ENCODE measurements at places on chromosomes 7 and 10. TPM values are rescaled to one million over a fixed set of nuclear protein-coding genes. Genes with fewer than 3 reads are reported as not detected.

DNA sequence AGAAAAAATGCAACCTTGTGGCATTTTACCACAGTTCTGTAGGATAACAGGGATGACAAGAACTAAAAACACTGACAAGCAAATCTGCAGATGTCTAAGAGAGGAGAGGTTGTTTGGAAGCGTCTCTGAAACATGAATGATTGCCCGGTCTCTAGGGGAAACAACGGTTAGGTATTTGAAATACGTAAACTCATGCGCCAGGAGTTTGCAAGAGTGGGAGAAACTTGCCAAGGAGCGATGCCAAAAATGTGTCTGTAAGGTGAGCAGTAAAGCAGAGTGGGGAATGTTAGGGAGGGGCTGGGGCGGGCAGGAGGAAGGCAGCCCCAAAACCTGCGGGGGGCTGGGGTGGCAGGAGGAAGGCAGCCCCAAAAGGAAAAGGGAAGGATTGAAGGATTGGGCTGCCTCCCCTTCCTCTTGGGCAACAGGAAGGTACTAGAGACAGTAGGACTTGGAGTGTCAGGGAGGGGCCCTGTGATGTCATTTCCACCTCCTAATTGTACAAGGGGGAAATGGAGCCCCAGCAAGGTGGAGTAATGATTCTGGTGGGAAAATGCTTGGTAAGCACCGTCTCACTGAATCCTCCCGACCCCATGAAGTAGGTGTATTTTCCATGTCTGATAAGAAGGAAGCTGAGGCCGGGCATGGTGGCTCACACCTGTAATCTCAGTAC is 33.2 kb upstream of the PLEKHA1 start:
- DNase-seq = no peak

GRCh38 chr10:88986549-88987242 is 3.9 kb upstream of the FAS start:
- DNase-seq = no peak

- DNase-seq = no peak
These were observed 15.2 kb downstream of the CACNA2D1 start for GRCh38 chr7:82428186-82428961.

Gene BUD23
- 133 TPM for total RNA-seq

- no peak for DNase-seq
These were observed 460.2 kb downstream of the GRM8 start for GRCh38 chr7:126792521-126792920.

DNA sequence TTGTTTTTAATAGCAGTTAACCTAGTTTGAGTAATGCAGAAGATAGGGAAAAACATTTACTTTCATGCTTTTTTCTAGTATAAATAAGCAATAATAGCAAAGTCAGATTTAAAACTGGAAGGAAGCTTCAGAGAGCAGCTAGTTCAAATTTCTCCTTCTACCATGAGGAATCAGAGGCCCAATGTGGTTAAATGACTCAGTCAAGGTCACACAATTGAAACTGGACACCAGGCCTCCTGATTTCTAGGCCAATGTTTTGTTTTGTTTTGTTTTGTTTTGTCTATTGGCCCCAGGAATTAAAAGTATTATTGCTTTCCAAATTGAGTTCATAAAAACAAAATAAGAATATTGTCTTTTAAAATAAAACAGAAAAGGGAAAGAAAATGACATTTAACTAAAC is 122.3 kb downstream of the TRIL start:
- no peak for DNase-seq

- no peak for DNase-seq
These were observed 220.6 kb upstream of the FOXK1 start for GRCh38 chr7:4461531-4461930.

- no peak for DNase-seq
These were observed 266.6 kb downstream of the SUGCT start for GRCh38 chr7:40401406-40401805.

GRCh38 chr7:142508251-142508650 is 241.0 kb upstream of the PRSS1 start:
- no peak for DNase-seq

GRCh38 chr7:47950714-47951113 is 2.4 kb upstream of the PKD1L1 start:
- DNase-seq = no peak

Gene SLC13A1
- total RNA-seq = not detected

DNA sequence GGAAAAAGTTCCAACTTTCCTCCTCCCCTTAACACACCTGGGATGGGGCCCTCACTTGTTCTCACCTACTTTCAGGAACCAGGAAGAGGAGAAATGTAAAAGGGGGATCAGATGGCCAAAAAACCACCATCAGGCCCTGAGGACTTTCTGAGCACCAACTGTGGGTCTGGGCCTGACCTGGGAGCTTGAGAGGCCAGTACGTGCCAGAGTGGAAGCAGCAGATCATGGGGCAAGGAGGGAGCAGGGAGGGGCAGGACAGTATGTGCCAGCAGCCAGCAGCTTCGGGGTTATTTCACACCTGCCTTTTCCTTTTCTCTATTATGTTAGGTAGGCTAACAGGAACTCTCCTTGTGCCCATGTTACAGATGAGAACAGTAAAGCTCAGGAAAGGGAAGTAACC is 118.8 kb upstream of the UNC5B start:
- DNase-seq = peak; percentile 29

Gene ARHGAP12
- total RNA-seq = 3.6 TPM

DNA sequence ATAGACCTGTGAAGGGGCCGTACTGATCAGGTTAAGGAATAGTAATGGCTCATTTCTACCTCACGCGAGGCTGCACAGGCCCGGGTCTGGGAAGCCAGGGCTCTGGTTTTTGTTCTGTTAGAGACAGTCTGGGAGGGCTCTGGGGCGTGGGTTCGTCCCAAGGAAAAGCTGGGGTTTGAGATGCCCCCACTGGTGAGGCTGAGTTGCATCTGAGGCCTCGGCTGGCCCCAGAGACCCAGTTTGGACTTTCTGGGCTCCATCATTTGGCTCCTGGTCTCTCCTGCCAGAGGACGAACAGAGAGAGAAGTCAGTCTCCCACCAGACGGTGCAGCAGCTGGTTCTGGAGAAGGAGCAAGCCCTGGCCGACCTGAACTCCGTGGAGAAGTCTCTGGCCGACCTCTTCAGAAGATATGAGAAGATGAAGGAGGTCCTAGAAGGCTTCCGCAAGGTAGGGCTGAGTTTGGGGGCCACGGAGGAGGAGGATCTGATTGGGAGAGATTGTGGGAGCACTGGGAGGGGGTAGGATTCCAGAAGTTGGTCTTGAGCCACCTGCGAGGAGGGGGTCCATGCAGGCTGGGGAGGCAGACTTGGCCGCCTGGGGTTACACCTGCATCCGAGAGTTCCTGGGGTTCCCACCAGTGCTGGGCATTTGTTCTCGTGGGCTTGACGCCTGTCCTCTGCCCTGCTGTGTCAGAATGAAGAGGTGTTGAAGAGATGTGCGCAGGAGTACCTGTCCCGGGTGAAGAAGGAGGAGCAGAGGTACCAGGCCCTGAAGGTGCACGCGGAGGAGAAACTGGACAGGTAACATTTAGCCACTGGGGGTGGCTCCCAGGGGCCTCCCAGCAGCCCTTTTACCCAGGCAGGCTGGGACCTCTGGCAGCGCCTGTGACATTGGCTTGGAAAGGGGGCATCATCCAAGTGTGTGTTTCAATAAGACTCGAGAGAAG is 22.5 kb upstream of the BTBD16 start:
- DNase-seq = no peak

GRCh38 chr7:47290867-47291266 is 291.0 kb downstream of the TNS3 start:
- DNase-seq = no peak

Gene SEMA3C
- total RNA-seq = not detected

- no peak for DNase-seq
These were observed 11.2 kb downstream of the SLC13A4 start for GRCh38 chr7:135716677-135717238.

Gene POU6F2
- 0.17 TPM for total RNA-seq

GRCh38 chr10:33137356-33138005 is 179.5 kb upstream of the ITGB1 start:
- DNase-seq = no peak

- DNase-seq = no peak
These were observed 81.5 kb downstream of the LYZL1 start for GRCh38 chr10:29370097-29371092.

GRCh38 chr7:24127930-24128329 is 156.1 kb upstream of the NPY start:
- no peak for DNase-seq

DNA sequence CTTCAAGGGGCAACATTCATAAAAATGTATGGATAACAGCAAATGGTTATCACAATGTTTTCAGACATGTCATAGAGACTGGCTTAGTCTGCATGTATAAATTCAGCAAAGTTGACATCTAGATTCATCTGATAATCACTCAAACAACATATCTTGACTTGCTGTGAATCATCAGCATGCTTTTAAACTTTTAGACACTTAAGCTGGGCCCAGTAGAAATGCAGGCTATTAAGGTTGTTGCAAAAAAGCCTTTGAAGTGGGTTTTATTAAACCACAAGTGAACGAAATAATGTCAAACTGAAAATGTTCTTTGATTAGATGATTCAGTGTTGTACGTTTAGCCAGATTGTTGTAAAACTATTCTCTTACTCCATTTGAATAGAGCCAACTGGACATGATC is 759.6 kb downstream of the NXPH1 start:
- no peak for DNase-seq

GRCh38 chr10:117363028-117363427 is 12.2 kb downstream of the PDZD8 start:
- DNase-seq = no peak

Gene NRG3
- not detected for total RNA-seq

- no peak for DNase-seq
These were observed 440.4 kb downstream of the PLXNA4 start for GRCh38 chr7:132135746-132136385.

Gene WDR86
- not detected for total RNA-seq

DNA sequence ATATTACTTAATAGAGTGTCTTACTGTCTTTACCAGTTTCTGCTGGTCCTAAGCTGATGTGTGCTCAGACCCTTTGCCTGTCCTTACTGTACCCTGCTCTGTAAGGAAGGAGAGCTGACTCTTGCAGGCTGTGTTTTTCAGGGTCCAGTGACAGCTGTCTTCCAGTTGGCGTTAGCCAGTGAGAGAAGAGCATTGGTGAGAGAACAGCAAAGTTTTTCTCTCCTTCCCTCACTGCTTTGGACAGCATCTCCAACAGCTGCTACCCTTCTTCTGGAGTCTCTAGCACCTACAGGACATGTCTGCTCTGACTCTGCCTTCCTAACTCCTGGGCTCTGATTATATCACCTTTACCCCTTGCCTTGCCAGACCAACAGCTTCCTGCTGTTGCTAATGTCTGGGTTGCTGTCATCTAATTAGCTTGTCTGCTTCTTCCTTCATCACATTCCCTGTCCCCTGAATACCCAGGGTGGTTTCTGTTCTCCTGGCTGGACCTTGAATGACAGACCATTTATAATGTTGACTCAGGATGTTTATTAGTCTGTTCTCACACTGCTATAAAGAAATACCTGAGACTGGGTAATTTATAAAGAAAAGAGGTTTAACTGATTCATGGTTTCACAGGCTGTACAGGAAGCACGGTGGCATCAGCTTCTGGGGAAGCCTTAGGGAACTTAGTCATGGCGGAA is 23.5 kb upstream of the PANK1 start:
- no peak for DNase-seq

- DNase-seq = peak; percentile 81
These were observed 486 bp downstream of the HIPK2 start for GRCh38 chr7:139777133-139777891.

Gene TIMM23
- total RNA-seq = 110 TPM

GRCh38 chr10:123245264-123245663 is 91.1 kb downstream of the BUB3 start:
- no peak for DNase-seq

- DNase-seq = no peak
These were observed 181.5 kb downstream of the THSD7A start for GRCh38 chr7:11650500-11650899.

DNA sequence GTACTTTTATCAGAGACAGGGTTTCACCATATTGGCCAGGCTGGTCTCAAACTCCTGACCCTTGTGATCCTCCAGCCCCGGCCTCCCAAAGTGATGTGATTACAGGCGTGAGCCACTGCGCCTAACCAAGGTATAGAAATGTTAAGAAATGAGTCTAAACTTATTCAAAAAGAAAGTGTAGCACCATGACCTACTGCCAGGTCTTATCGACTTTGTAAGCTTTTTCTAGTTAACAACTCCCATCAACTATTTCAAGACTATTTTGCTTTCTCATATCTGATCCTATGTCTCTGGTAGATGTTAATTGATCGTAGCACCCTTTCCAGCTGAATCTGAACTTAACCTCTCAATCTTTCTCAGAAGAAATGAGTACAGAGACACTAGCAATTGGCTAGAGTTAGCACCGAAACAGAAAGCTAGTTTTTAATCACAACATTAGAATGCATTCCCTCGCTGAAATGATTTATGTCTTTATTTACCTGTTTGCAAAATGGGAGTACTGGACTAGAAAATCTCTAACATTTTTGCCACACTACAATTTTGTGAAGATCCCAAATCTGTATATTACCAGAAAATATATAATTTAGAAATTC is 114.0 kb upstream of the HGF start:
- DNase-seq = no peak

Gene HOXA9
- not detected for total RNA-seq

DNA sequence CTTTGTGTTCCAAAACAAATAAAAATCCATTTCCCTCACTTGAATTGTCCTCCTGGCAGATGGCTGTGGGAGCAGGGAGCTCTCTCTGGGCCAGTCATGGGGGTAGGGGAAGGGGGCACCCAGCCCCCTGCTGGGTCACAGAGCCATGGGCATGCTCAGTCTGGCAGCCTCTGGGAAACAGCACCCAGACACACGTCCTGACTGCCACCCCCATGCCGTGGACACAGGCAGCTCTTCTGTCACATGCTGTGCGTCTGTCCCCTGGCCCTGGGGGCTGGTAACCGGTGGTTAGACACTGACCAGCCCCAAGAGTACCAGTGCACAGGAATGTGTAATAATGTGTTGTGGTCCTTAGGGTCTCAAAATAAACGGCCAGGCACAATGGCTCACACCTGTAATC is 47.0 kb downstream of the RASGEF1A start:
- DNase-seq = no peak

Gene SFTPA2
- total RNA-seq = not detected

Measured in activated CD4-positive, alpha-beta T cell treated with anti-CD3 and anti-CD28 coated beads, Interleukin-2, amount 10 ng/mL, durations not matched to agents 24 days and 14 days (primary cell).